ENCODE measurements at places on chromosomes 5 and 9. TPM values are rescaled to one million over a fixed set of nuclear protein-coding genes. Genes with fewer than 3 reads are reported as not detected.

- no peak for DNase-seq
Measured at GRCh38 chr5:4018007-4018406, 422.4 kb downstream of the IRX1 start.

- DNase-seq, result no peak
Measured at GRCh38 chr5:82360022-82360421, 81.9 kb upstream of the RPS23 start.

Gene RNF183
- not detected for total RNA-seq

Gene ANKRD18A
- not detected for total RNA-seq

All from gastrocnemius medialis (tissue), 4 donors.